ENCODE measurements at places on chromosomes 13 and 19. TPM values are rescaled to one million over a fixed set of nuclear protein-coding genes. Genes with fewer than 3 reads are reported as not detected.

CEACAM8 gene
- total RNA-seq, result not detected

SHC2 gene
- total RNA-seq, result 14.4 TPM

FGF22 gene
- total RNA-seq, result 2.0 TPM

IFNL1 gene
- total RNA-seq, result not detected

SYT5 gene
- total RNA-seq, result 0.80 TPM

ZNF865 gene
- total RNA-seq, result 10.4 TPM

PRKCSH gene
- 84.7 TPM for total RNA-seq

LSR gene
- 5.1 TPM for total RNA-seq

FFAR3 gene
- not detected for total RNA-seq

ZNF45 gene
- total RNA-seq, result 12.1 TPM

ZNF677 gene
- 22.0 TPM for total RNA-seq

TEX30 gene
- total RNA-seq, result 5.1 TPM

ZNF177 gene
- 2.1 TPM for total RNA-seq

SCN1B gene
- 8.3 TPM for total RNA-seq

MVB12A gene
- 24.5 TPM for total RNA-seq

ADGRE1 gene
- not detected for total RNA-seq

COX7A1 gene
- 231 TPM for total RNA-seq

TYROBP gene
- total RNA-seq, result 47.1 TPM

PCID2 gene
- 42.6 TPM for total RNA-seq

CBLC gene
- total RNA-seq, result not detected

TBC1D4 gene
- 19.4 TPM for total RNA-seq

KANK3 gene
- total RNA-seq, result 34.0 TPM

ZNF575 gene
- total RNA-seq, result 0.97 TPM

CLASRP gene
- 29.9 TPM for total RNA-seq

OVOL3 gene
- not detected for total RNA-seq

SPTBN4 gene
- 6.4 TPM for total RNA-seq

S1PR4 gene
- total RNA-seq, result 2.2 TPM

PNMA8A gene
- total RNA-seq, result 2.2 TPM

MAP1S gene
- total RNA-seq, result 50.9 TPM

AKT2 gene
- total RNA-seq, result 82.1 TPM

TLE6 gene
- 0.75 TPM for total RNA-seq

MYH14 gene
- total RNA-seq, result 2.5 TPM

ZNF28 gene
- 11.1 TPM for total RNA-seq

ZFR2 gene
- total RNA-seq, result not detected

SSC5D gene
- total RNA-seq, result 9.5 TPM

ZNF611 gene
- total RNA-seq, result 9.6 TPM

PALM3 gene
- total RNA-seq, result not detected

MBD3L3 gene
- not detected for total RNA-seq

LILRB3 gene
- 36.1 TPM for total RNA-seq

LMTK3 gene
- 0.57 TPM for total RNA-seq

EMC10 gene
- total RNA-seq, result 59.2 TPM

PRX gene
- total RNA-seq, result 10.3 TPM

CDC42EP5 gene
- 23.9 TPM for total RNA-seq

PEAK3 gene
- 0.78 TPM for total RNA-seq

HCST gene
- total RNA-seq, result not detected

YIF1B gene
- 24.9 TPM for total RNA-seq

KISS1R gene
- total RNA-seq, result not detected

KLK12 gene
- not detected for total RNA-seq

CABP5 gene
- total RNA-seq, result not detected

ZNF536 gene
- total RNA-seq, result 2.5 TPM

SBK3 gene
- 1.5 TPM for total RNA-seq

NDUFA7 gene
- 34.0 TPM for total RNA-seq

CPB2 gene
- not detected for total RNA-seq

Measured in esophagus muscularis mucosa (tissue), 4 donors.